ENCODE measurements at places on chromosomes 5 and 9.
A peak's percentile ranks its signal among the peaks of the same experiment; 100 is the strongest.

- no peaks in the 10 kb centered on the region for H3K27me3 ChIP-seq
- H3K36me3 ChIP-seq: no peaks in the 10 kb centered on the region
- H3K27ac ChIP-seq: peak overlapping the region; percentile 33
- no peak overlapping the region for H3K4me3 ChIP-seq
- peaks cover 3% of the 10 kb centered on the region for H3K4me1 ChIP-seq
Measured at GRCh38 chr9:33151007-33151557, 16.1 kb downstream of the B4GALT1 start.

DNA sequence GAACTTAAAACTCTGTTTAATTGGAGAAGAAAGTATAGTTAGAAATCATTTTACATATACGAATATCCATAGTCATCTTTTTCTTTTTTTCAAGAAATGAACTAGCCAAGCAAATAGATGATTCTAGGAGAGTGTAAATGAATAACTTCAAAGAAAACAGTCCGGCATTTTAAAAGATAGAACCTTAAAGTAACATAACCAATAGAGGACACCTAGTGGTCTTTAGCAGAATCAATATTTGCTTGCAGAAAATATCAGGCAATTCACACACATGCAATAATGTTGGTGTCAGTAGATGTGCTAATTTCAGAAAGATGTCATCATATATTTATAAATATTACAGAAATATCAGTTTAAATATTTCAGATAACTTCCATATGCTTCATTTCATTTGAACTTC is 57.1 kb downstream of the HCN1 start:
- no peak overlapping the region for H3K27ac ChIP-seq
- DNase-seq: no peak
- no peaks in the 10 kb centered on the region for H3K4me1 ChIP-seq
- H3K27me3 ChIP-seq: no peaks in the 10 kb centered on the region
- no peak overlapping the region for H3K4me3 ChIP-seq

- no peak for DNase-seq
- no peaks in the 10 kb centered on the region for H3K36me3 ChIP-seq
- no peak overlapping the region for H3K27ac ChIP-seq
- H3K27me3 ChIP-seq: no peaks in the 10 kb centered on the region
- no peaks in the 10 kb centered on the region for H3K4me1 ChIP-seq
- H3K4me3 ChIP-seq: no peak overlapping the region
Measured at GRCh38 chr5:42825422-42826148, 13.9 kb upstream of the SELENOP start.

GRCh38 chr9:27432308-27432707 is 91.8 kb upstream of the IFNK start:
- no peaks in the 10 kb centered on the region for H3K4me1 ChIP-seq
- no peaks in the 10 kb centered on the region for H3K27me3 ChIP-seq
- H3K36me3 ChIP-seq: peaks cover 2% of the 10 kb centered on the region
- peak overlapping the region; percentile 12 for H3K27ac ChIP-seq
- H3K4me3 ChIP-seq: no peak overlapping the region
- DNase-seq: no peak

GRCh38 chr5:180353048-180353979 is at the start of gene GFPT2:
Gene GFPT2 (minus strand): TSS chr5:180353336. CDS start chr5:180353217, 119 bp downstream.
- peaks cover 40% of the 10 kb centered on the region for H3K4me1 ChIP-seq
- DNase-seq: peak; percentile 88
- peaks cover 20% of the 10 kb centered on the region for H3K27me3 ChIP-seq
- H3K27ac ChIP-seq: no peak within 1 kb of the TSS

DNA sequence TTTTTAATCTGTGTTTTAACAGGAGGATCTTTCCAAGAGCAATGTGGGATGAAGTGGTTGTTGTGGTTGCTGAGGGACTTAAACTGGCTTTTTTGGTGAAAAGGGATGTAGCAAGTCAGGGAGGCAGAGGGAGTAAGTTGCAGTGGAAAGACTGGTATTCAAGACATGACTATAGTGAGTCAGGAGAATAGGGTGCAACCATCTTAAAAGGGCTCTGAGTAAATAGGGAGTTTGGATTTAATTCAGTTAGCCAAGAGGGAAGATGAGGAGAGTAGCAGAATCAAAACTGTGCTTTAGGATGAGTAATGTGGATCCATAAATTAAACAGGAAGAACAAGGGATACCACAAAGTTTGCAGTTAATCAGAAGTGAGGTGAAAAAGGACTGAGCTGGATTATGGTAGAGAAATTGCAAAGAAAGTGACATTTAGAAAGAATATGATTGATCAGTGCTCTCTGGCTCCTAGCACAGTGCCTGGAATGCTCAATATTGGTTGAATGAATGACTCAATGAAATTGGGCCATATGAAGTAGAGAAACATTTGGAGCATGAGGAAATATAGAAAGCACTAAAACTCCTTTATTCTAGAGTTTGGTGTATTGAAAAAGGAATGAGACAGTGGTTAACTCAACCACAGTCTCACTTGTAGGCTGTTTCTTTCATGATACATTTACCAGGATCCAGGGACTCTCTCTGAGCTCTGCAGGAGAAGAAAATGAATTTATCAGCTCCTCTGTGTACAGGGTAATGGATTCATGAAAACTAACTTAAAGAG is 5.1 kb downstream of the POLR3G start:
- peaks cover 5% of the 10 kb centered on the region for H3K4me1 ChIP-seq
- no peaks in the 10 kb centered on the region for H3K36me3 ChIP-seq

- H3K4me3 ChIP-seq: no peak overlapping the region
- H3K27me3 ChIP-seq: no peaks in the 10 kb centered on the region
- no peak for DNase-seq
- H3K27ac ChIP-seq: no peak overlapping the region
- H3K36me3 ChIP-seq: peaks cover 36% of the 10 kb centered on the region
Measured at GRCh38 chr5:134581241-134581981, 51.2 kb downstream of the SAR1B start.

DNA sequence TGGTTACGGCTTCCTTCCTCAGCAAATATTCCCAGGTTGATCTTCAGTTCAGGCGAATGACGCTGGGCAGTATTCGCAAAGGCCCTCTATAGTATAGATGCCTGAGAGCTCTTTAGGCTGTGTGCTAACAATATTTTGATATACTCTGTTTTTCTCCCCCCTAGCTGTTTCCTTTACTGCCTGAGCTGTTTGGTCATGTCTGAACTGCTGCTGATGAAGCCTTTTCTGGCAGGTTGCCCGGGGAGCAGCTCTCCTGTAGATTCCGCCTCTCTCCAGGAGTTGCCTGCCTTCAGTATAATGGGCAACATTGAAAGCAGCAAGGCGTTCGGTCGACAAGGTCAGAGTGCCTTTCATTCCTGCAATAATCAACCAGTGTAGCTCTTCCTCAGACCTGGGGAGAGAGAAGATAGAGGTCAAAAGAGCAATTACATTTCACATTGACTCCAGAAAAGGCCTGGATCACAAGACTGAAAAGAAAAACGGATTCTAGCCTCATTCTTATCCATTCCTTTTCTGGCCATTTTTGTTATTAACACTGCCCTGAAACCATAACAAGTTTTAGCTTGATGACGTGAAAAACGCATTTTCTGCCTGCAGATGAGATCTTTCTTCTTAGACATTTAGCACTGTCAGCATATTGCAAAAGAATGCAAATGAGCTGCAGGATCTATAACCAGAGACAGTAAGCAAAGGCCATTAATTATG is 60.1 kb upstream of the ZNF608 start:
- H3K36me3 ChIP-seq: no peaks in the 10 kb centered on the region
- peak overlapping the region; percentile 6 for H3K4me3 ChIP-seq
- no peaks in the 10 kb centered on the region for H3K27me3 ChIP-seq
- H3K27ac ChIP-seq: peak overlapping the region; percentile 81

DNA sequence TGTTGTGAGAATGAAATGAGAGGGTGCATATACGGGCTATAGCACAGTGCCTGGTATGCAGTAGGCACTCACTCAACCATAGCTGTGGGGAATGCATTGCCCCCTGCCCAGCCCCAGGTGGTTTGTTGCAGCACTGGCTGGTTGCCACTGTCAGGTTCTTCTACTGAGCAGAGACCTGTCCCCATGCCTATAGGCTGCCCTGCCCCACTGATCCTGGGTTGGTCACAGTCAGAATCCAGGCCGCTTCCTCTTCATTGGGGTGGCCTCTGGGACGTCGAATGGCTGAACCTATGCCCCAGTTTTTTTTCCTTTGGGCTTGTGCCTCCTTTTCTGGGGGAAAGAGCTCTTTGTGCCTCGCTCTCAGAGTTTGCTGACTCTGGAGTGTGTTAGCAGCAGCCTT is 74.6 kb downstream of the RGS3 start:
- peaks cover 51% of the 10 kb centered on the region for H3K4me1 ChIP-seq
- no peaks in the 10 kb centered on the region for H3K27me3 ChIP-seq
- DNase-seq: no peak

DNA sequence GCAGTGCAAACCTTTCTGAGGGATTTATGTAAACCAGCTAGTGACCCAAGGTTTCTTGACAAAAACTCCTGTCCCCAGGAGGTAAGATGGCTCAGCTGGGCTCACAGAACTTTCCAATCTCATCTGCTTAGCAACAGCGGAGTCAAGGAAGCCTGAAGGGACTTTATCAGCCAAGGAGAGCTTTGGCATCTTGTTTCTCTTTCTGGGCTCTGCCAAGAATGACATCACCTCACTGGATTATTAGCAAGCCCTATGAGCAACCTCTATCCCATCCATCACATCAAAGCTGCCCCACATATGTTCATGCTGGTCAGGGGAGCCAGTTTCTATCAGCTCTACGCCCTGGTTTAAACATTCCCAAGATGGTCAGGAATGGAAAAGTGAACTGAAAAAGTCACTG is 461.3 kb downstream of the ENC1 start:
- H3K4me3 ChIP-seq: no peak overlapping the region
- H3K4me1 ChIP-seq: no peaks in the 10 kb centered on the region
- no peaks in the 10 kb centered on the region for H3K36me3 ChIP-seq
- H3K27ac ChIP-seq: no peak overlapping the region

- no peaks in the 10 kb centered on the region for H3K27me3 ChIP-seq
- peak overlapping the region; percentile 73 for H3K27ac ChIP-seq
- peaks cover 24% of the 10 kb centered on the region for H3K36me3 ChIP-seq
Measured at GRCh38 chr5:172860520-172861443, 26.7 kb downstream of the ERGIC1 start.

DNA sequence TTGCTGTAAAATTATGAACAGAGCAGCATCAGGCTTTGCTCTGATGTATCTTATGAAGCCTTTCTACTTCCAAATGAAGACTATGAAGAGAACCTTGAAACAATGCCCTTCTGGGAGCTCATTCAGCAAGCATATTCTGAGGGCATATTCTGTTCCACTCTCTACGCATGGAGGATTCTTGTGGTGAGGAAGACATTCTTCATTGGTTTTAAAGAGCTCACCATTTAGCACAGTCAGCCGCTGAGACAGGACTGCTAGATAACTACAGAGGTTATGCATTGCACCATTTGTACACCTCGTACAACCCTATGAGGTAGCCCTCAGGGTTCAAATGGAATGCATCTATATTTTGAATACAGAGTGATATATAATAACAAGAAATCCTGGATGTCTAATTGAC is 61.0 kb downstream of the INVS start:
- no peaks in the 10 kb centered on the region for H3K36me3 ChIP-seq
- no peaks in the 10 kb centered on the region for H3K27me3 ChIP-seq
- no peak for DNase-seq

GRCh38 chr5:68344447-68345111 is 129.0 kb downstream of the PIK3R1 start:
- H3K27me3 ChIP-seq: no peaks in the 10 kb centered on the region
- no peak overlapping the region for H3K4me3 ChIP-seq
- H3K4me1 ChIP-seq: no peaks in the 10 kb centered on the region
- DNase-seq: no peak

DNA sequence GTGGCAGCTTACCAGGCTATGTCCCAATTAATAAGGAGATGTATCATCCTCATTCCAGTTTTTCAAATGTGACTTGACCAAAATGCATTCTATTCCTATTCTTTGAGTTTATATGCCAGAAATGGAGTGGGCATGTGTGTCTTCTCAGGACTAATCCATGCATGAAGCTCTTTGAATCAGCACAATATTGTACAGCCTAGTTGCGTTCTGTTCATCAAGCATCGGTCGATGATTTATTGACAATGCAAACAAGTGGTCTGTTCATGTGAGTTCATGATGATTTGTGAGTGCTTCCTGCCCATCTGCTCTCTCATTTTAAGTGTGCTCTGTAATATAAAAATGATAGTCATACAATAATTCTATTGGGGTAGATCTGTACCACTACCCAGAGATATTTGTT is 48.3 kb downstream of the PALM2AKAP2 start:
- H3K4me3 ChIP-seq: no peak overlapping the region
- no peak for DNase-seq
- no peaks in the 10 kb centered on the region for H3K36me3 ChIP-seq
- H3K4me1 ChIP-seq: no peaks in the 10 kb centered on the region
- no peaks in the 10 kb centered on the region for H3K27me3 ChIP-seq

DNA sequence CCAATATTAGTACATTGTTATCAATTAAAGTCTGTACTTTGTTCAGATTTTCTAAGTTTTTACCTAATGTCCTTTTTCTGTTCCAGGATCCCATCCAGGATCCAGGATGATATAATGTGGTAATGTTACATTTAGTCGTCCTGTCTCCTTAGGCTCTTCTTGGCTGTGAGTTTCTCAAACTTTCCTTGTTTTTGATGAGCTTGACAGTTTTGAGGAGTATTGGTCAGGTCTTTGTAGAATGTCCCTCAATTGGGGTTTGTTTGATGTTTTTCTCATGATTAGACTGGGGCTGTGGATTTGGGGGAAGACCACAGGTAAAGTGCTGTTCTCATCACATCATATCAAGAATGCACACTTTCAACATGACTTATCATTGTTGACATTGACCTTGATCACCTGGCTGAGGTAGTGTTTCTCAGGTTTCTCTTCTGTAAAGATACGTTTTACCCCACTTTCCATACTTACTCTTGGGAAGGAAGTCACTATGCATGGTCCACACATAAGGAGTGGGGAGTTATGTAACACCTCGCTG is 9.6 kb downstream of the NDFIP1 start:
- peaks cover 11% of the 10 kb centered on the region for H3K4me1 ChIP-seq
- H3K27ac ChIP-seq: no peak overlapping the region
- no peak overlapping the region for H3K4me3 ChIP-seq
- DNase-seq: no peak
- no peaks in the 10 kb centered on the region for H3K36me3 ChIP-seq

DNA sequence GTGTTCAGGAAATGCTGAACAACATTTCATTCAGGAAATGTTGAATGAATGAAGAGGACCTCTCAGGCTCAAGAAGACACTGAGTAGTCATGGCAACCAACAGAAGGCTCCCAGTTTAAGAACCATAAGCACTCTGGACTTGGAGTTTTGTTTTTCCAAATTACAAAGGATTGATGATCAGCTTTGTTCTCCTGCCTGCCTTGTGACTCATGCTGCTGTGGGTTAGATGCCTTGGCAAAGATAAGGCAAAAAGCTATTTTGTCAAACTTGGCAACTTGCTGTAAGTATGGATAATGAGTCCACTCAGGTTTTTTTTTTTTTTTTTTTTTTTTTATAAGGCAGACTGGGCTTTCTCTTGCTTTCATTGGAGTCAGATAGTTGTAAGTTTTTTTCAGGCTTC is 365.0 kb downstream of the TMEM232 start:
- no peak overlapping the region for H3K27ac ChIP-seq
- DNase-seq: peak; percentile 47
- H3K27me3 ChIP-seq: no peaks in the 10 kb centered on the region
- H3K4me3 ChIP-seq: no peak overlapping the region

GRCh38 chr5:120823328-120823727 is 359.2 kb downstream of the PRR16 start:
- H3K4me3 ChIP-seq: no peak overlapping the region
- H3K27me3 ChIP-seq: no peaks in the 10 kb centered on the region
- DNase-seq: no peak
- no peak overlapping the region for H3K27ac ChIP-seq
- H3K4me1 ChIP-seq: no peaks in the 10 kb centered on the region
